ENCODE measurements at places on chromosomes 1 and 21.

DNA sequence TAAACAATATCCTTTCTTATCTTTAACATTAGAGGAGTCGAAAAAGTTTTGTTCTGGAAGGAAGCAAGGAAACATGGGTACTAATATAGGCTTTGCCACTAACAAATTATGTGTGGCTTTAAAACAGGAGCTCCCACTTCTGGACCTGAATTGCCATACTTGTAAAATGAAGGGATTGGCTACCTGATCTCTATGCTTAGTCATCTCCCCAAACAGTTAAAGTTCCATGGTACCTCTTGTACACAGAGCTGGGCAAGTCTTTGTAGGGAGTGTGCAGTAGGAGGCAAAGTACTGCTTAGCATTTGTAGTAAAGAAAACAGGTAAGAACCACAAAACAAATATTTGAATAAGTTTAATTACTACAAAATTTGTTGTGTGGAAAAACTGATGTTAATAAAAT lies 81.3 kb downstream of the MAST2 start:
- no peak for DNase-seq

DNA sequence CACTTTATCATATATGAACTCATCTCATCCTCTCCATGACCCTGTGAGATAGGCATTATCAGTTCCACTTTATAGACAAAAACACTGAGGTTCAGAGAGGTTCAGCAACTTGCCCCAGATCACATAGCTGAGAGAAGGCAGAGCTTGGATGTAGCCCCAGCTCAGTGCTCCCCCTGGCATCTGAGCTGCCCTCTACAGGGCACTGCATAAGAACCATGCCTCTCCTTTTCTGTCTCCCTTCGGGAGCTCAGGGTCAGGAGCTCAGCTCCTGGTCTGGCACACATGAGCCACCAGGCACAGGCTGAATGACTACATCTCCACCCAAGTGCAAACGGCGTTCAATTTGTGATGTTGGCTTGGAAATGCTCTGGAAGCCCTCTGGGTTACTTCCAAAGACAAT lies 16.9 kb downstream of the RAB7B start:
- DNase-seq = no peak

- DNase-seq = no peak
Measured at GRCh38 chr1:216566641-216567205, 143.5 kb upstream of the USH2A start.

DNA sequence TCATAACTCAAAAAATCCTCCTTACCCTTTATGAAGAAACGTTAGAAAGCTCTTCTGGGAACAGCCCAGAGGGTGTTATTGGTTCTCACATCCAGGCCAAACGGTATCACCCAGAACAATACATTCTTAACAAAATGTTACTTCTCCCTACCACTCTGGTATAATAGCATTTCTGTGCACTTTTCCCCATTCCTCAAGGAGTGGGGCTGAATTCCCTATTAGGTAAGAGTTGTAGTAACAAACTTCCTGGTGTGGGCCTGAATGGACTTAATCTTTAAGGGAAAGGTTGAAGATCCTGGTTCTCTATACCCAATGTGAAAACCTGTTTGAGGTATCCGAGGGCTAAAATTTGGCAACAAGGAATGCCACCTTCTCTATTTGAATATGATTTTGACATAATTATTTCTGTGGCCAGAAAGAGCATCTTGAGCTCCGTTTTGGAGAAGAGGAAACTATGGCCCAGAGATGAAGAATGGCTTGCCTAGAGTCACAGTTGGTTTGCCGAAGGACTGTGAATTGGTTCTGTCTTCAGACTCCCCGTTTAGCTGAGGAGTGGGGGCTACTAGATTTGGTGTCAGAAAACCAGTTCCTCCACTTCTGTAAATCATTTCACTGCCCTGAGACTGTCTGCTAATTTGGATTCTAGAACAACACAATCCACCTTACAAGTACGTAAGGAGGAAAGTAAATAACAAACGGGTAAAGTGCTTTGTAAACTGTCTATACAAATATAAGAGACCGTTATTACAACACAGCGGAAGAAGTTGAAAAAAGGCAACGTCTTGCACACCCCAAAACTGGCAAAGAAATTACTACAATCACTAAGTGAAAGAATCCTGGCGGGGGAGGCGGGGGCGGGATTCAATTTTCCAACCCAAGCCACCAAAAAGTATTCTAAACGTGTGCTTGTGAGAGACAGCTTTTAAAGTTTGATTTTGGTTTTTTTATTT lies 2.3 kb downstream of the ANP32E start:
- no peak for DNase-seq

DNA sequence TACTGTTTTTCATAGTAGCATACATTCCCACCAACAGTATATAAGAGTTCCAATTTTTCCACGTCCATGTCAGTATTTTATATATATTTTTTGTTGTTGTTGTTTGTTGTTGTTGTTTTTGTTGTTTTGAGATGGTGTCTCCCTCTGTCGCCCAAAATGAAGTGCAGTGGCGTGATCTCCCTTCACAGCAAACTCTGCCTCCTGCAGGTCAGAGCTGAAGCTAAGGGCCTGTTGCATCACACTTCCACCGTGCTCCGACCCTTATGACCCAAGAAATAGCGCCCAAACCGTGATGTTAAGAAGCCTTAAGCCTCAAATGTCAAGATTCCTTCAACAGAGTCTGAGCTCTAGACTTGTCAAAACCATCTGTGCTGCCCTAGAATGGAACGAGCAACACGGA lies 2032.3 kb downstream of the MRPL39 start:
- DNase-seq = no peak

GRCh38 chr1:210698661-210699060 lies 370.0 kb downstream of the HHAT start:
- no peak for DNase-seq

GRCh38 chr1:4772294-4773010 lies 118.0 kb downstream of the AJAP1 start:
- no peak for DNase-seq

DNA sequence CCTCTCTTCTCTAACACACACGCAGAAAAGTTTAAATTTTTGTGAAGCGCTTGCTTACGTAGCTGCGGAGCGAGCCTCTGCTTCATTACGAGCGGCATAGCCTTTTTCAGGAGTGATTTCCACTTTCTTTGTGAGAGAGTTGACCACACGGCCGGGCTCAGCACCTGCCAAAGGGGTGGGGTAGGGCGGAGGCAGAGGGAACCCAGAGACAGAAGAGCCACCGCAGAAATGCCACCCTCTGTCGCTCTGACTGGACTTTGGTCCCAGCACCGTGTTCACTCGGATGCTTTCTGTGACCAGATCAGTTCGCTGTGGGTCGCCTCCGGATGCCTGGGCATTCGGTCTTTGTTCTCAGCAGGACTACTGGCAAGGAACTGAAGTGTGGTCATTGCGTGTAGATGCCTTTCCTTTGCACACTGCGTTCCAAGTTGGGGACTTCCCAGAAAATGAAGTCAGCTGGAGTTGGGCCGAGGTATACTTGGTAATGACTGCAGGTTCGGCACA lies 883 bp downstream of the CHODL start:
- DNase-seq = no peak
